ENCODE measurements at places on chromosomes 7 and 10.

DNA sequence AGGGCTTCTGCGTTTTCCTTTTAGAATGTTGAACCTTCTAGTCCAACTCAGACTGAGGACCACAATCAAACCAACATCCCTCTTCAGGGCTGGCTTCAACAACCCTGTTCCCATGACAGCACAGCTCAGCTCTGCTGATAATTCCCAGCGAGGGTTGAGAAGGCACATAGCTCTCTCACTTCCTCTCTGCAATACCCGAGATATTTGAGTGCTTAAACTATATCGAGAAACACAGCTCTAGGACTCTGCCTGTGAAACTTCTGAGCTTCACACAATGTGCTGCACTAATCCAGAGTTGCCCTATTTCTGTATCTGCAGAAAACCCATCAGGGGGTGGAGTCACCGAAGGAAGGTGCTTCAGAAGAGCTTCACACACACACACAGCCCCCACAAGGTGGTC is 1.6 kb upstream of the ADARB2 start:
- no peak for DNase-seq

DNA sequence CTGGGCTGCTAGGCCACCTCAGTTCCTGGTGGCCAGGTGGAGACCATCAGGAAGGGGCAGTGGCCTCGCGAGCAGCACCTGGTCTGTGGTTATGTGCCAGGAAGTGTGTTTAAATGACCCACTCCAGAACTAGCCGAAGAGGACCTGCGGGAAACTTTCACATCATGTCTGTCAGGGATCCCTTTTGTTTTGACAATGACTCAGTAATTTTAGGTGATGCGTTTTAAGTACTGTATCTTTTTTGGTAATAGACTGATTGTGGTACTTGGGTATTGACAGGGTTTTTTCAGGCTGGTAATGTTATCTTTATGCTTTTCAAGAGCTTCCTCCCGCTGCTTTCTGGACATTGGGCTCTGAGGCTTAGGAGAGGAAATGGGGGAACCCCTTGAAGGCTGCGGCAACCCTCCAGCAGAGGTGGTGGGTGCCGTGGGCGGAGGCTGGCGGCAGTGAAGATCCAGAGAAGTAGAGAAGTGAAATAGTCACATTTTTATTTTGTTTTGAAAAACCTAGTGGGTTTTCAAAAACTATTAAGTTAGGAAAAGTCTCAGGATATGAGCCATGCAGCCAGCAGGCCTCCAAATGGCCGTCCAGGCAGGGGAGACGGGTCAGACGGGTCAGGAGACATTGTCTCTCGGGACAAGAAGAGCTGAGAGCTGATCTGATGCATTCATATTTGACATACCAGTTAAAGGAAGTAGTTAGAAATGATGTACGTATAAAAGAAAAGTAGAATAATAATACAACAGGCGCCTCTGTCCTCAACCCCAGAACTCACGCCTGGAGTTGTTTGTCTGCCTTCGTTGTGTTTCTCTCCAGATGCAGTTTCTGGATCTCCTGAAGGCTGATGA is 27.7 kb downstream of the PPP2R2D start:
- no peak for DNase-seq

GRCh38 chr7:107661865-107662379 is 1.3 kb downstream of the SLC26A4 start:
- DNase-seq = no peak

GRCh38 chr7:50121286-50121685 is 28.2 kb upstream of the ZPBP start:
- no peak for DNase-seq

DNA sequence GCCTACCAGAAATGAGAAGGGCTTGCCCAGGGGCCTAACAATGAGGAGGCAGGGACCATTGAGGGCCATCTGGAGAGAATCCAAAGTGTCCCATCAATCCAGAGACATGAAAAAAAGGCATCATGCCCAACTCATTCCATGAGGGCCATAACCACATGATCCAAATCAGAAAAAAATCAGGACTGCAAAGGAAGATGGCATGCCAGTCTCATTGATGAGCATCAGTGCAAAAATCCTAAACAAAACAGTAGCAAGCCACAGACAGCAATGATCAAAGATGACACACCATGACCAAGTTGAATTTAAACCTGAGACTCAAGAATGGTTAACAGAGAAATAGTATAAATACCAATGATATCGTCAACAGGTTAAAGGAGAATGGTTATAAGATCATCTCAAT is 7.0 kb upstream of the CYP3A4 start:
- no peak for DNase-seq

GRCh38 chr10:34615770-34616169 is 199.3 kb downstream of the PARD3 start:
- no peak for DNase-seq

DNA sequence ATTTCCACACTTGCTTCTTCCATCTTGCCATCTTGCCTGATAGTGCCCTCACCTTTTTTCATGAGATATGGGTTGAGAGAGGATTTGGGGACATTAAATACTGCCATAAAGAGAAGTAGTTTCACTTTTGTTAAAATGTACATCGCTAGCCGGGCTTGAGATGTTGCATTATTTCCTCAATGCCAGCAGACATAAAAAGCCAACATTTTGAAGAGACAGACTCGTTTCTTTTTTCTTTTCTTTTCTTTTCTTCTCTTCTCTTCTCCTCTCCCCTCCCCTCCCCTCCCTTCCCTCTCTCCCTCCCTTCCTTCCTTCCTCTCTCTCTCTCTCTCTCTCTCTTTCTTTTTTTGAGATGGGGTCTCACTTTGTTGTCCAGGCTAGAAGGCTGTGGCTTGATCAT is 17.9 kb downstream of the ENKUR start:
- DNase-seq = no peak

DNA sequence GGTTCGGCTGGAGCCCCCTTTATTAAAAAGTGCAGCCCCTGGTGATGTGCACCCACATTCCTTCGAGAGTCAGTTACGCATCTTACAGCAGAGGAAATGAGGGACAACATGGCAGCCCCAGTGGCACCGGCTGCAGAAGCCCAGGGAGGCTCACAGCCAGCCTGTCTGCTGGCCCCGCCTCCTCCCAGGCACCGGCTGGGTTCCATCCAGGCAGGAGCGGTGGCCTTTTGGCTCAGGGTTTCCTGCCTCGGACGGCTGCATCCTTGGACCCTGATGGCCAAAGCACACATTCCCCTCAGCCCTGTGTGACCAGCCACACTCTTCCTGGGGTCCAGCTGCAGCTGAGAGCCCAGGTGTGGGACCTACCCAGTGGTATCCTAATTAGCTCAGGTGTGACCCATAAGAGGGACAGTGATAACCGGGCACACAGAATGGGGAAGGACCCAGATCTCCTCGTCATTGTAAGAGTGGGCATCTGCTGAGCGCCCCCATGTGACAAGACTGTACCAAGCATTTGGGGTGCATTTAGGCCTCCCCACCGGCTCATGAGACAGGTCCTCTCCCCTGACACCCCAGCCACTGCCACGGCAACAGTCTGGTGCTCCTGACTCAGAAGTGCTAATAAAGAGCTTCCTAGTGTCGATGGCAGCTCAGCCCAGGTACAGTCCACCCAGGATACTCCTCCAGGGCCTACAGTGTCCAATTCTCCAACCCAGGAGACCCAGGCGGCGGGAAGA is 63.3 kb upstream of the CHST15 start:
- no peak for DNase-seq
